ENCODE measurements at places on chromosomes 5 and 9.

DNA sequence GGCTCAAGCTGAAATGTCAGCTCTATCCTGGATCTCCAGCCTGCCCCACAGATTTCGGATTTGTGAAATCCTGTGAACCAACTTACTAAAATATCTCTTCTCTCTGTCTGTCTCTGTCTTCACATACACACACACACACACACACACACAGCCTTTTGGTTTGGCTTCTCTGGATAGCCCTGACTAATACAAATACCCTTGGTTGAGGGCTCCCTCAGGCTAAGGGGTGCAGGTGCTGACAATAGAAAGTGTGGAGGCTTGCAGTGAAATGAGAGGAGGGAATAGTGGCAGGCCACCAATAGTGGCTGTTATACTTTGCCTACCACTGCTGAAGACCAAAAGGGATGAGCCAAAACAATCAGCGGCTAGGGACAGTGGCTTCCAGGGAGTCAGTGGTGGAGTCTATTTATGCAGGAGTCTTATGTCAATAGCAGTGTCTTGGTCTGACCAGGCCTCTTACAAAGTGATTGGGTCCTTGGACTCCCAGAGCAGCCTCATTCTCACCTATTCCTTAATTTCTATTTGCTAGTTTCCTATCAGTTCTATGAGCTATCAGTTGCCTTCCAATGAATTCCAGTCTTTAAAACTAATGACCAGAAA is 93.2 kb upstream of the GAS1 start:
- no peak for DNase-seq

GRCh38 chr5:132589467-132589866 is 32.7 kb downstream of the RAD50 start:
- no peak for DNase-seq

GRCh38 chr5:169668732-169669131 is 31.7 kb downstream of the DOCK2 start:
- DNase-seq: no peak

DNA sequence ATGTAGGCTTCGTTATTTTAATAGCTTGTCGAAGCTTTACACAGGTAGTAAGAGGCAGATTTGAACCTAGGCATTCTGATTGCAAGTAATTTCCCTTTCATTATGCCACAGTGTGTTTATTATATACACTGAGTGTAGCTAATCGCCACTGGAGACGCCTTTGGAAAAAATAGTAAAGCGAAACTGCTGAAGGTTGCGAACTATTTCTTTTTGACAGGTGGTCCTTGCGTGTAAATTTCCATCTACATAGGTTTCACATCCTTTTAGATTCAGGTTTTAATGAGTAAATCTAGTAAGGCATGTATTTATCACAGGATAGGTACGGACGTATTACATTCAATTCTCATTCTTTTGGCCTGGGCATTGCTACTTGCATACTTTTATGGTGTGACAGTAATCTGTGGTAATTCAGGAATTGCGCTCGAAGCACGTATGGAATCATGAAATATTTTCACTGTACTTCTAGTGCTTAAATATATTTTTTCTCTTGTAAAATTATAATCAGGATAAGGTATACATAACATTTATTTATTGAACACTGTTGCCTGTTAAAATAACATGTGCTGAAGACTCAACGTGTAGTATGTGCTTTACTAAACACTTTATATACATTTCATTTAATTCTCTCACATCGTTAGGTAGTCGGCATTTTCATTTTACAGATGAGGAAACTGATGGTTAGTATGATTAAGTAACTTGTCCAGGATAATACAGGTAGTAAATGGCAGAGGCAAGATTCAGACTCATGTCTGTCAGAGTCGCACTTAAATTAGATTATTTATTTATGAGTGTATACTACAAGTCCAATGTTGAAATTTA is 1.8 kb downstream of the MARCHF6 start:
- DNase-seq: no peak

GRCh38 chr5:148909766-148910165 is 83.4 kb downstream of the ADRB2 start:
- no peak for DNase-seq

- peak; percentile 66 for DNase-seq
Observed at GRCh38 chr9:114434878-114435311, 47.1 kb upstream of the AKNA start.

GRCh38 chr5:111278858-111279504 is 54.8 kb downstream of the CAMK4 start:
- peak; percentile 14 for DNase-seq

- DNase-seq: no peak
Observed at GRCh38 chr5:119386596-119387344, 31.0 kb downstream of the TNFAIP8 start.

DNA sequence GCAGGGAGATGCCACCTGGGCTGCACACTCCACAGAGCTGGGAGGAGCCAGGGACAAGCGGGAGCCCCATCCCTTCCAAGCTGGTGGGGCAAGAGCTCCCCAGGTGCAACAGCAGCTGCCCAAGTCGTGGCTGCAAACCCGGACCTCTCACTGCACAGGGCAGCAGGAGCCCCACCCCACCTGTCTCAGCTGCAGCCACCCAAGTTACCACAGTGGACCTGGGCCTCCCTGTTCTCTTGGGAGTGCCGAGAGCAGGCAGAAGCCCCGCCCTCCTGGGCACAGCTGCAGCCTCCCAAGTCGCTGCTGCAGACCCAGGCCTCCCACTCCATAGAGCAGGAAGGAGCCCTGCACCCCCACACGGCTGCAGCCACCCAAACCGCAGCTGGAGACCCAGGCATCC is 374.1 kb upstream of the ACO1 start:
- DNase-seq: no peak

- no peak for DNase-seq
Observed at GRCh38 chr5:176535101-176535663, 2.0 kb downstream of the RNF44 start.

Data from GM03348 (cell line).